T-helper 2 cell (primary cell): ENCODE measurements at places on chromosomes 3 and 15.

GRCh38 chr3:15903164-15903563 lies 105.4 kb upstream of the ANKRD28 start:
- DNase-seq: no peak

- DNase-seq: no peak
Measured at GRCh38 chr3:28569357-28569756, 220.7 kb upstream of the AZI2 start.

DNA sequence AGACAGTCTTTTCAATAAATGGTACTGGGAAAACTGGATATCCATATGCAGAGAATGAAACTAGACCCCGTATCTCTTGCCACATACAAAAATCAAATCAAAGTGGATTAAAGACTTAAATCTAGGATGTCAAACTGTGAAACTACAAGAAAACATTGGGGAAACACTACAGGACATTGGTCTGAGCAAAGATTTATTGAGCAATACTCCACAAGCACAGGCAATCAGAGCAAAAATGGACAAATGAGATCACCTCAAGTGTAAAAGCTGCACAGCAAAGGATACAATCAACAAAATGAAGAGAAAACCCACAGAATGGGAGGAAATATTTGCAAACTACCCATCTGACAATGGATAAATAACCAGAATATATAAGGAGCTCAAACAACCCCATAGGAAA lies 38.4 kb upstream of the MBNL1 start:
- no peak for DNase-seq

- no peak for DNase-seq
Measured at GRCh38 chr15:45401665-45402161, 23.4 kb upstream of the GATM start.

GRCh38 chr3:126035362-126036050 lies 48.4 kb downstream of the SLC41A3 start:
- no peak for DNase-seq

DNA sequence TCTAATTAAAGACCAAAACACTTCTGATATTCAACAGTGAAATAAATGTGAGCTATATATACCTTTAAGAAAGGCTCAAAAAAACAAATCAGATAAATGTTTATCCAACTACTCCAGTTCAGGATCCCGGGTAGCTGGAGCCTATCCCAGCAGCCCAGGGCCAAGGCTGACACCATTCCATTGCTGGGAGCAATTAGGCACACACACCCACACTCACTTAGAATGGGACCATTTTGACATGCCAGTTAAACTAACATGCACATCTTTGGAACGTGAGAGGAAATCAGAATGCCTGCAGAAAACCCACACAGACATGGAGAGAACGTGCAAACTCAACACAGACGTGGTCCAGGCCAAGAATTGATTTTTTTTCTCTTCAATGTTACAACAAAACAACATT lies 30.0 kb upstream of the PLSCR4 start:
- no peak for DNase-seq

DNA sequence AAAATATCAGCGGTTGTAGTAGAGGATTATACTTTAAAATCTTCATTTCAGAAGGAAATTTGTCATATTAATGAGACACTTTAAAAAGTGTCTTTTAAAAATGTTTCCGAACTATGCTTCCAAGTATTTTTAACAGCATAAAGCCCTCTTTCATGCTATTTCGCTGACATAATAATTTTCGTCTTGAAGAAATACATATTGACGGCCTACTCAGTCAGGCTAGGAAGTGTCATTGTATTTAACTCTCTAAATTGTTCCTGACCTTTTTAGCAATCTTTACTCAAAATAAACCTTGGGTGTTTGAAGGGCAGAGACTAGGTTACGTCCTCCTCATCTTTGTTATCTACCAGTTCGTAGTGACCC lies 806 bp upstream of the LRRC28 start:
- DNase-seq: no peak

DNA sequence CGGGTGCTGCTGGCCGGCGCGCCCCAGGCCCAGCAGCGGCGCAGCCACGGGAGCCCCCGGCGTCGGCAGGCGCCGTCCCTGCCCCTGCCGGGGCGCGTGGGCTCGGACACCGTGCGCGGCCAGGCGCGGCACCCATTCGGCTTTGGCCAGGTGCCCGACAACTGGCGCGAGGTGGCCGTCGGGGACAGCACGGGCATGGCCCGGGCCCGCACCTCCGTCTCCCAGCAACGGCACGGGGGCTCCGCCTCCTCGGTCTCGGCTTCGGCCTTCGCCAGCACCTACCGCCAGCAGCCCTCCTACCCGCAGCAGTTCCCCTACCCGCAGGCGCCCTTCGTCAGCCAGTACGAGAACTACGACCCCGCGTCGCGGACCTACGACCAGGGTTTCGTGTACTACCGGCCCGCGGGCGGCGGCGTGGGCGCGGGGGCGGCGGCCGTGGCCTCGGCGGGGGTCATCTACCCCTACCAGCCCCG lies 777 bp downstream of the LOXL1 start:
- DNase-seq: no peak

DNA sequence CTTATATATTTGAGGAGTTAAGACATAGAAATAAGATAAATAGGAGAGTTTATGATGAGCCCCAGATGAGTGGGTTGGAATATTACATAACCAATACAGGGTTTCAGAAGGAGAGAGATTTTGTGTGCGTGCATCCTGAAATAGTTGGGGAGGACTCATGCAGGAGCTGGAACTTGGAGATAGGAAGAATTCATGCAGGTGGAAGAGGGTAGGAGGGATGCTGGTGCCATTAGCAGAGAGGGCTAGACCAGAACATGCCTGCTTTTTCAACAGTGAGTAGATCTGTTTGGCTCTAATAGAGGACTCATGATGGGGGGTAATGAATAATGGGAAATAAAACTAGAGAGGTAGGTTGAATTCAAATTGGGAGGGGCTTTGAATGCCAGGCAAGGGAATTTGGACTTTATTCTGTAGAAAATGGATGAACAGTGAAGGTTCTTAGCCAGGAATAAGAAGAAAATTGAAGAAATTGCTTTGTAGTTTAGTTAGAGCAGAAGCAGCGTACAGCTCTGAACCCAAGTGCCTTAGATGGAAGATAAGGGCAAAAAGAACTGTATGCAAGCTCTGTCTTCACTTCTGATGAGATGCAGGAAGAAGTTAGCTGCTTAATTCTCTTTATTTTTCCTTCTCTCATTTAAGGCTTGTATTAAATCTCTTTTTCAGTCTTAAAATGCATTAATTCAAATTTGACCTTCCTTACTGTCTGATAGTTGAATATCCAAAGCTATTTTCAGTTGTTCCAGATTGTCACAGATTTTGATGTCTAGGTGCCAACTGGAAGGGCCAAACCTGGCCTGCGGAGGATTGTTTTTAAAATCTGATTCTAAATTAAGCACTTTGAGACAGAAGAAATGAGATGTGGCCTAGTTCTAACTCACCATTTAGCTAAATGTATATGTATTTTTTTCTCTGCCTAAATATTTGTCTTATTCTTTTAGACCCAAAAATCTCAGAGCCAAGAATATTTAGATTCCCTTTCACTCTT lies 86.3 kb downstream of the PPM1L start:
- DNase-seq: no peak

- DNase-seq: no peak
Measured at GRCh38 chr3:111712294-111713167, 117.4 kb upstream of the ZBED2 start.
